CD14-positive monocyte (primary cell): ENCODE measurements at places on chromosomes 2 and 18. TPM values are rescaled to one million over a fixed set of nuclear protein-coding genes. Genes with fewer than 3 reads are reported as not detected.

GRCh38 chr2:19331450-19331849 lies 27.0 kb downstream of the OSR1 start:
- no peak for DNase-seq
- no peaks in the 10 kb centered on the region for H3K27me3 ChIP-seq
- no peaks in the 10 kb centered on the region for H3K4me1 ChIP-seq
- no peak overlapping the region for H3K4me3 ChIP-seq
- no peaks in the 10 kb centered on the region for H3K36me3 ChIP-seq

- H3K27me3 ChIP-seq: peaks cover 3% of the 10 kb centered on the region
- DNase-seq: no peak
- H3K4me1 ChIP-seq: no peaks in the 10 kb centered on the region
- H3K27ac ChIP-seq: no peak overlapping the region
- H3K4me3 ChIP-seq: no peak overlapping the region
These were observed 4.3 kb upstream of the TRPM8 start for GRCh38 chr2:233912691-233913423.

DNA sequence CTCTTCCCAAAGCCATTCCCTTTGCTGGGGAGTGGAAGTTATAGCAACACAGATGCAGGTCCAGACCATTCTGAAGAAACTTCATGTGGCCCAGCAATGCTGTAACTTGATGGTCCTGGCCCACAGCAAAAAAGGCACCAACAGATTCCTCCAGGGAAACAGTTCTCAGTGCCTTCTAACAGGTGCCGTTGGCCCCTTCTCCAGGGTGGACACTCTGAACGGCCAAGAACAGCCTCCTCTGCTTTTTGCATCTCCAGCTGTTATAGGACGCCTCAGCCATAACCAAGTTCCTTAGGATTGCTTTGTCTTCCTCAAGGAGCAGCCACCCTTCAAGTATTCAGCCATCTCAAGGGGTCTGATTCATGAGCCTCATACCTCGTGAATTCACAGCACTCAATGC lies 38.0 kb downstream of the MARCO start:
- no peak overlapping the region for H3K4me3 ChIP-seq
- peaks cover 20% of the 10 kb centered on the region for H3K4me1 ChIP-seq
- H3K27me3 ChIP-seq: no peaks in the 10 kb centered on the region
- DNase-seq: no peak

DNA sequence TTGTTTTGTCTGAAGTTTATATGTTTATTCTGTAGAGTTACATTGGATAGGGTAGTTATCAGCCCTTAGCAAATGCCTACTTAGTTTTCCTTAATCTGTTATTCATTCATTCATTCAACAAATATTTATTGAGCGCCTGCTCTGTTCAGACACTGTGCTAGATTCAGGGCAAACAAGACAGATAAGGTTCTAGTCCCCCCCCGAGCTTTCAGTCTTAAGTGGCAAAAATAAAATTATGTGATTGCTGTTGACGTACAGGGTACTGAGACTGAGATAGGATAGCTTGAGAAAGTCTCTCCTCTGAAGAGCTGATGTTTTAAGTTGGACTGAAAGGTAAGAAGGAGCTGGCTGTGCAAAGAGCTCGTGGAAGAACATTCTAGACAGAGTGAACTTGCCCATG lies 58.7 kb downstream of the CRIM1 start:
- H3K36me3 ChIP-seq: no peaks in the 10 kb centered on the region
- H3K4me3 ChIP-seq: no peak overlapping the region
- H3K4me1 ChIP-seq: no peaks in the 10 kb centered on the region
- H3K27me3 ChIP-seq: no peaks in the 10 kb centered on the region
- H3K27ac ChIP-seq: no peak overlapping the region

DNA sequence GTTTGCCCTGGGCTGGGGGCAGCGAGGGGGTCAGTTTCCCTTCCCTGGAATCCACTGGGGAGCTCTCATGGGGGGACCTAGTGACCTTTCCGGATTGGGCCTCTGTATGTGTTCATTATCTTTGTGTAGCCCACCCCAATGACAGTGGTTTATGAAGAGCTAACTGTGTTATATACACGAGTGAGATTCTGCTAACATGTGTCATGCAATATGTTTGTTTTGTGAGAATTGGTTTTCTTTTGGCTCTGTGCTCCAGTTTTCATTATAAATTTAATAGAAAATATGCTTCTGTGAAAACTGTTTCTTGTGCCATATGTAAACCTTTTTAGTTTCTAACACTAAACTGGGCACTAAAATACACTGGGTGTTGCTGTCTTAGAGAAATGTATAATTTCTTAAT lies 110.6 kb downstream of the WDSUB1 start:
- no peak for DNase-seq
- no peak overlapping the region for H3K4me3 ChIP-seq
- no peaks in the 10 kb centered on the region for H3K36me3 ChIP-seq
- H3K27ac ChIP-seq: no peak overlapping the region

DNA sequence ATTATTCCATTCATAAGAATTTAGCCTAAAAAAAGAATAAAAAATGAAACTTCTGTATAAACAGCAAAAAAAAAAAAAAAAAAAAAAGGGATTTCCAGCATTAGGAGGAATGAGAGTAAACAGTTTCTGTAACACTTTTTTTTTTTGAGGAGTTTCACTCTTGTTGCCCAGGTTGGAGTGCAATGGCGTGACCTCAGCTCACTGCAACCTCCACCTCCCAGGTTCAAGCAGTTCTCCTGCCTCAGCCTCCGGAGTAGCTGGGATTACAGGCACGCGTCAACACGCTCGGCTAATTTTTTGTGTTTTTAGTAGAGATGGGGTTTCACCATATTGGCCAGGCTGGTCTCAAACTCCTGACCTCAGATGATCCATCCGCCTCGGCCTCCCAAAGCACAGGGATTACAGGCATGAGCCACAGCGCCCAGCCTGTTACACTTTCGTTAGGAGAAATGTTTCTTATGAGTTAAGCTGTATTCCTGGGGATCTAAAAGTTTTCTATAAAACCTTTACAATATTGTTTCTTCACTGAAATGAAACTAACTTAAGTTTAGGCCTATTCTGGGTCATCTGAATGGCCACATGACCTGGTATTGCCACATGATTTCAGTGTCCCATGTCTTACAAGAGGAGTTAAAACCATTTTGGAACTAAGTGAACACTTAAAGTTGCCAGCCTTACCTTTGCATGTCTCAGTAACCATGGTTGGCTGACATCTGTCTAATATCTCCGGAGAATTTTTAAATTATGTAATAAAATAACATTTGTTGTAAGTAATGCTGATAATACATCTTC lies 17.5 kb downstream of the SMAD2 start:
- no peaks in the 10 kb centered on the region for H3K27me3 ChIP-seq
- no peak overlapping the region for H3K4me3 ChIP-seq
- H3K4me1 ChIP-seq: peaks cover 13% of the 10 kb centered on the region
- peaks cover 25% of the 10 kb centered on the region for H3K36me3 ChIP-seq
- H3K27ac ChIP-seq: peak overlapping the region; percentile 46

DNA sequence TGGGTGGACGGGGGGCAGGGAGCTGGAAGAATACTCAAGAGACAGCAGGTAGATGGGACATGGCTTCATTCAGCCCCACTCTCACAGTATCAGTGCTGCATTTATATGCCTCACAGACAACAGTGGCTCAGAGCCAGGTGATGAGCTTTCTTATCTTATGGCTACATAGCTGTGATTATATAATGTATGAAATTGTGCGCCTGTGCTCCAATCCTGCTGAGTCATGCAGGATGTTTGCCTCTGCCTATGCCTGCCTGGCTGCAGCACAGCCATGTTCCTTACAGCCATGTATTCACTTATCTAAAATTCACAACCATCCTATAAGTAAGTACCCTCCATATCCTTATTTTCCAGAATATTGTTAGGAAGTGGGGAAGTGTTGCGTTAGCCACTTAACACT lies 37.7 kb upstream of the RNF103 start:
- no peaks in the 10 kb centered on the region for H3K4me1 ChIP-seq
- H3K36me3 ChIP-seq: no peaks in the 10 kb centered on the region
- no peak for DNase-seq

- no peaks in the 10 kb centered on the region for H3K36me3 ChIP-seq
- H3K4me3 ChIP-seq: no peak overlapping the region
- no peaks in the 10 kb centered on the region for H3K27me3 ChIP-seq
- H3K27ac ChIP-seq: no peak overlapping the region
- DNase-seq: no peak
These were observed 48.1 kb upstream of the CNOT11 start for GRCh38 chr2:101204400-101205115.

DNA sequence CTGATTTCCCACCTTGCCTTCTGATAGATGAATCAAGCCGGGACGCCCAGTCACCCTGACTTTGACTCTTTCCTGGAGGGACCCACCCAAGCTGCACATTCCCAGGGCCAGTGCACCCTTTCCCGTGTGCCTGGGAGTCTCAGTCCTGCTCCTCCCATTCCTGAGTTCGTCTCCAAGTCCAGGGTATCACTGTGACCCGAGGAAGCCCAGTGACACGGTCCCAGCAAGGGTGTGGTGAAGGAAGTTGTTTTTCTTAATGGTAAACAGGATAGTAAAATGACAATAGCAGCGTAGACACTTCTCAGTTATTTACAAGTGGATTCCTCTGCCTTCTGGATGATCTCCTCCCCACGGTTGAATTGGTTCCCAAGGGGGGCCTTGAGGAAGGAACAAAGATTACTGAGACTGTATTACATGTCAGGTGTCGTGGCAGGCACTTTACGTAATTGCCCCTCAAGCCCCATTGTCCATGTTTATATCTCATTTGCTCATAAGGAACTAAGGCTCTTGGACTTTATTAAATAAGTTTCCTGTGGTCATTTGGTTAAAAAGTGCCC lies 123.3 kb downstream of the PRKCE start:
- no peaks in the 10 kb centered on the region for H3K36me3 ChIP-seq
- no peak overlapping the region for H3K27ac ChIP-seq
- peaks cover 39% of the 10 kb centered on the region for H3K4me1 ChIP-seq

DNA sequence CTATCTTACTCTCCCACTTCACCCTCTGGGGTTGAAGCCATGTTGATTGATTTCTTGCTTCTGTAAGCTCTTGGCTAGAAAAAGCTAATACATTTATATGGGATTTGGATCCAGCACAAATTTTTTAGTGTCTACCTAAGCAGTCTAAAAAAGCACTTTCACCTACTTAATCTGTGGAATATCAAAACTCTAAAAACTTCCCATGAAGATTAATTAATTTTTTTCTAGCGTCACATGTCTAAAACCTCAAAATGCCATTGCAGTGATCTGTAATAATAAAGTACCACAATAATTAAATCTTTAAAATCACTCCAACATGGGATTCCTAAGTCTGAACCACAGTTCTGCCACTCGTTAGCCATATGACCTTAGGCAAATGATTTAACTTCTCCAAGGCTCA lies 180.1 kb downstream of the EN1 start:
- no peak overlapping the region for H3K4me3 ChIP-seq
- no peaks in the 10 kb centered on the region for H3K27me3 ChIP-seq
- H3K36me3 ChIP-seq: no peaks in the 10 kb centered on the region
- no peaks in the 10 kb centered on the region for H3K4me1 ChIP-seq
- no peak overlapping the region for H3K27ac ChIP-seq

DNA sequence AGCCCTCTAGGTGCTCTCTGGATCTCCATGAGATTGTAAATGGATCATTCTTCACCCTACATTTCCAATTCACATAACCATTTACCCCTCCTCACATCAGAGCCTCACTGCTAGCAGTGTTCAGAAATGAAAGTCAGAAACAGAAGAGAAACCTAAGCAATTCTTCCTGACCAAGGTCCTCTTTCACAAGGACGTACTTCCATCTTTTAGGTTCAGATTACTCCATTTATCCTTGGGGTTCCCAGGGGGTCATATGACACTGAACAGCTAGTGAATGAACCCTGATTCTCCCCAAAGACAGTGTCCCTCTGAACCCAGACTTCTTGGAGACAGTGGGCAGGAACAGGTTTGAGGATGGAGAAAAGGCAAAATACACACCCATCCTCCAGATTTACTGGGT lies 12.9 kb upstream of the MARCO start:
- no peak overlapping the region for H3K27ac ChIP-seq
- H3K36me3 ChIP-seq: no peaks in the 10 kb centered on the region
- peak; percentile 57 for DNase-seq
- peak overlapping the region; percentile 47 for H3K4me3 ChIP-seq
- H3K27me3 ChIP-seq: no peaks in the 10 kb centered on the region

- peak; percentile 75 for DNase-seq
- no peaks in the 10 kb centered on the region for H3K27me3 ChIP-seq
- H3K4me1 ChIP-seq: peaks cover 23% of the 10 kb centered on the region
- no peak overlapping the region for H3K4me3 ChIP-seq
These were observed 141.1 kb downstream of the SOCS6 start for GRCh38 chr18:70429847-70430500.

- no peaks in the 10 kb centered on the region for H3K4me1 ChIP-seq
- H3K27ac ChIP-seq: no peak overlapping the region
- DNase-seq: no peak
These were observed 51.4 kb downstream of the OSBPL1A start for GRCh38 chr18:24346254-24346653.

DNA sequence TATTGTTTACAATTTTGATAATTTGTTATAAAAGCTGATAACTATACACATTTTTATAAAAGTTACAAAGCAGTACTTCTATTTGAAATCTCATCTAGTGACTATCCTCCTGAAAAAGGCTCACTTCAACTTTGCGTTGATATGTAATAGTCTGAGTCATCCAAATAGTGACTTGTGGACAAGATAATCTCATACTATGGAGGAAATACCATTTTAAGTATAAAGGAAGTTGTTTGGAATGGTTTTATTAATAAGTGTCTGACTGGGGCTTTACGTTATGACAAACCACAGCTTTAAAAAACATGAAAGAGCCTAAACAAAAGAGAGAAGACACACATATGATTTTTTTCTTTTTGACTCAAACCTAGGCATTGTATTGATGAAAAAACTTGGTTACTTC lies 272.3 kb upstream of the COL3A1 start:
- H3K4me3 ChIP-seq: no peak overlapping the region
- H3K36me3 ChIP-seq: no peaks in the 10 kb centered on the region
- no peaks in the 10 kb centered on the region for H3K4me1 ChIP-seq
- H3K27me3 ChIP-seq: no peaks in the 10 kb centered on the region

- no peak overlapping the region for H3K4me3 ChIP-seq
- H3K27me3 ChIP-seq: no peaks in the 10 kb centered on the region
- H3K27ac ChIP-seq: peak overlapping the region; percentile 44
- peak; percentile 80 for DNase-seq
- H3K4me1 ChIP-seq: peaks cover 49% of the 10 kb centered on the region
These were observed 44.3 kb downstream of the CACNB4 start for GRCh38 chr2:152054593-152054992.

GRCh38 chr2:70990216-70990615 lies 4.5 kb downstream of the TEX261 start:
- peaks cover 17% of the 10 kb centered on the region for H3K4me1 ChIP-seq
- H3K27me3 ChIP-seq: no peaks in the 10 kb centered on the region
- H3K36me3 ChIP-seq: peaks cover 56% of the 10 kb centered on the region
- no peak overlapping the region for H3K27ac ChIP-seq

DNA sequence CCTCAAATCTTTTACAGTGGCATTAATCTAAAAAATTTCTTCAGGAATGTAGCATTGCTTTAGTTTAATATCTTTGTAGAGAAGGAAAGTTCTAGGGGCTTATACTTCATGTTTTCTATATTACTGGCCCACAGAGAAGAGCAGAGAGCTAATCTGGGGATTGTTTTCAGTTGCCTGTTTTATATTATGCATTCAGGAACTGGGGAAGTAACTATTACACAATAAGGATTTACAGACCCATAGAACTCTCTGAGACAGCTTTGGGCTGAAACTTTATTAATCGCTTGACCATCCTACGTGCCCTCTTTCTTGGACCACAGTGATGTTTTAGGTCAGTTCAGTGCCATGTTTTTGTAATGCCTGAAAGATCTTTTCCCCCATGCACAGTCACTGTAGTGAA lies 29.9 kb downstream of the BIRC6 start:
- no peaks in the 10 kb centered on the region for H3K27me3 ChIP-seq
- DNase-seq: no peak
- H3K36me3 ChIP-seq: peaks cover 89% of the 10 kb centered on the region
- no peak overlapping the region for H3K4me3 ChIP-seq
- H3K27ac ChIP-seq: no peak overlapping the region

Gene ASXL3
- polyA plus RNA-seq: not detected

Gene MAP3K2
- 86.4 TPM for polyA plus RNA-seq

Gene CCL20
- not detected for polyA plus RNA-seq

Gene ZAP70
- polyA plus RNA-seq: 0.69 and 1.6 TPM in 2 replicates

Gene ABCG5
- polyA plus RNA-seq: not detected

Gene CCDC74B
- not detected for polyA plus RNA-seq

Gene PPP1R1C
- not detected for polyA plus RNA-seq

Gene PRKAG3
- polyA plus RNA-seq: not detected in 2 replicates
